NCI-H2081 (cell line): ENCODE measurements at places on chromosomes 3 and 15.

DNA sequence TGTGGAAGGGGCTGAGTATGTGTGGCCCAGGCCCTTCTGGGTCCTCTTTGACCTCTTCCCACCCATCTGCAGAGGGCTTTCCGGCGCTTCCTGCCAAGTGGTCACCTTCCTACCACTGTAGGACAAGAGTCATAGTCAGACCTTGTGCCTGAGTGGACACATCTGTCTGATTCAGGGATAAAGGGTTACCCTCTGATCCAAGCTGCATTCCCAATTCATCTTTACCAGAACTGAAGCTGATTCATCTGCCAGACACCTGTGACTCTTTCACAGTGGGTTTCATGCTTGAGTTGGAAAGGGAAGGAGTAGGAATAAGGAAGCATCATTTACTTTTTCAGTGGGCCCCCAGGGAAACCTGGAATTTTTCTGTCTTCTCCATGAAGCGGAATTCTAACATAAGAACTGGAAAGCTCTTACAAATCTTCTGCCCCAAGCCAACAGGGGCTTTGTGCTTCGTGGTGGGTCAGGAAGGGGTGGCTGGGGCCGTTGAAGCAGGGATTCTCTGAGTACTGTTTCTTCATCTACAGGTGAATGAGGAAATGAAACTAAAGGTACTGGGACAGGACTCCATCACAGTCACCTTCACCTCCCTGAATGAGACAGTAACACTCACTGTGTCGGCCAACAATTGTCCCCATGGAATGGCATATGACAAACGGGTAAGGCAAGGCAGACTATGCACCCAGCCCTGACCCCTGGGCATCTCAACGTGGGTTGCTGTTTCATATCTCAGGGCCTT lies 46.4 kb downstream of the C3orf20 start:
- no peak for DNase-seq

GRCh38 chr3:15585111-15585845 lies 16.1 kb downstream of the HACL1 start:
- DNase-seq, result no peak

- no peak for DNase-seq
Measured at GRCh38 chr3:120726791-120727190, 15.5 kb downstream of the RABL3 start.

DNA sequence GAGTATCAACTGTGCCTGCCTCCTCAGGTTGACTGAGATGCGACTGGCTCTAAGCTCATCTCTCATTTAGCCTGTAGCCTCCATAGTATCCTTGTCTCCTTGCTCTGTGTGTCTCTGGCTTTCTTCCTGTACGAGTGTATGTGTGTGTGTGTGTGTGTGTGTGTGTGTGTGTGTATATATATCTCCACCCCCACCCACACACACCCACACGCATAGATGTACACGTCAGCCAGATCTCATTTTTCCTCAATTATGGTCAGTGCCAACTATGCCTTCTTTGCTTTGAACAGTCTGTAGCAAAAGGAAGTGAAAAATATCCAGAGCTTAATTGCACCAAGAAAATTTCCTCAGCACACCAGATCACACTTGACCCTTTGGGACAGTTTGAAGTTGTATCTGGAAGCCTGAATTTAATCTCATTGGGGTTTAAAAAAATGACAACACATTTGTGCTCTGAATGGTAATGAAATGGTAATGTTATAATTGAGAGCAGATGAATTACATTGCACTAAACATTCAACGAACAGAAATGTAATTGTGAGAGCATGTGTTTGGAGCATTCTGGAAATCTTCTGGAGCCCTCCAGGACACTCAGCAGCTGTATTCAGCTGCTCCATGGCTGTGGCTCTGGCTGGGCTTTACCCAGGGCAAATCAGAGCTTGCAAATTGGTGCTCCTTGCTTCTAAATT lies 63.6 kb downstream of the RYR3 start:
- no peak for DNase-seq

- no peak for DNase-seq
Measured at GRCh38 chr15:69583626-69584025, 131.0 kb downstream of the RPLP1 start.
